ENCODE measurements at places on chromosomes 16 and 17.

- no peak for DNase-seq
These were observed 409.7 kb upstream of the CDH8 start for GRCh38 chr16:62445909-62446308.

GRCh38 chr16:30113711-30114333 lies 485 bp upstream of the GDPD3 start:
- no peak for DNase-seq

DNA sequence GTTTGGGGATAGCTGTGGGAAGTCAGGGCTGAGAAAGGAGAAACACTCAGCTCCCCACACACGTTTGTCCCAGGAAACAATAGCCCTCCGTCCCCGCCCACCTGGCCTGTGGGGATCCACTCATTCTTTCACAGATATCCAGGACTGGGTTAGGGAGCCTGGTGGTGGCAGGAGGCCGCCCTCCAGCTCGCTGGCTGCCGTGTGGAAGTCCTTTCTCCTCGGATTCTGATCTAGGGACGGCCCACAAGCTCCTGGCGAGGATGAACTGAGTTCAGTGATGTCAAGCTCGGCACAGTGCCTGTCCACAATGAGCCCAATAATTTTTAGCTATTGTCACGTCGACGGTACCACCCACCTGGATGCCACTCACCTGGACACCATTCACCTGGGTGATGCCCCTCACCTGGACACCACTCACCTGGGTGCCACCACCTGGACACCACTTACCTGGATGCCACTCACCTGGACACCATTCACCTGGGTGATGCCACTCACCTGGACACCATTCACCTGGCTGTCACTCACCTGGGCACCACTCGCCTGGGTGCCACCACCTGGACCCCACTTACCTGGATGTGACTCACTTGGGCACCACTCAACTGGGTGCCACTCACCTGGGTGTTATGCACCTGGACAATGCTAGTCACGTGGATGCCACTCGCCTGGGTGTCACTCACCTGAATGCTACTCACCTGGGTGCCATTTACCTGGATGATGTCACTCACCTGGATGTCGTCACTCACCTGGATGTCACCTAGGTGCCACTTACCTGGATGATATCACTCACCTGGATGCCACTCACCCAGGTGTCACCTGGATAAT lies 172.5 kb upstream of the FOXF1 start:
- no peak for DNase-seq

DNA sequence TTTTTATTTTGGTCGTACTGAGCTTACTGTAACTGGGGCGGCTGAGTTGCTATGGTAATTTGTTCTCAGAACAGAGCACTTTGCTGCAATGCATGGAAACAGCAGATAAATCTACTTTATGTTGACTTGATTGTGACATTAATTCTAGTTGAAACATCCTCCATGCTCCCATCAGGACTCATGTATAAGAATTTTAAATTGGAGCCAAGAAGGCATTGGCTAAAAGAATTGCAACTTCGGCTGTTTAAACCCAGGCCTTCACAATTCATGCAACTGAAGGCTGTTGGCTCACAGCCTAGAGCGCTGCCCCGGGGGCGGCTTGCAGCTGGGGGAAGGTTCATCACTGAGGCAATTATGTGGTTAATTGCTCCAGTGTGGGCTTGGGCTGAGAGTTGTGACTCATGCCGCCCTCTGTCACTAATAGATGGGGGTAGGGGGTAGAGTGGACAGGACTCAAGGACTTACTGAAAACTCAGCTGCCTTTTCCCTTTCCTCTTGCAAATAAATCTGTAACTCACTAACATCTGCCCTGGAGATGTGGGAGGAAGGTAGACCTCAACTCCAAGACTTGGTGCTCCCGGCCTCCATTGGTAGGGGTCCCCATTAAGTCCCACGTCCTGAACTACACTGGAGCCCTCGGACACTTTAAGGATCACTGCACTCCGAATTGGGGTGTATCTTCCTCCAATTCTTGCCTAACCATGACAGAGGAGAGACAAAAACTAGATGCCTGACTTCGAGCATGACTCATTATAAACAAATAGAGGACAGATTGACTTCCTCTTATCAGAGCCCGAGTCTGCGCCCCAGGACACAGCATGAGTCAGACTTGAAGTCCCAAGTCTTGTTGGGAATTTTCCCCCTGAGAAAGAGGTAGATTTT lies 37.5 kb downstream of the ERCC4 start:
- peak; percentile 84 for DNase-seq

- no peak for DNase-seq
These were observed 124.9 kb downstream of the SOCS1 start for GRCh38 chr16:11130978-11131665.

- no peak for DNase-seq
These were observed 3.3 kb upstream of the MRM1 start for GRCh38 chr17:36597866-36598777.

- no peak for DNase-seq
These were observed at the start of gene GAA for GRCh38 chr17:80101011-80101945. TSS of gene GAA (plus strand) at chr17:80101581. CDS start at chr17:80104587, 3,006 bp downstream.

GRCh38 chr16:397736-398332 lies 835 bp downstream of the NME4 start:
- peak; percentile 14 for DNase-seq

GRCh38 chr17:79840269-79840988 lies 1.2 kb upstream of the CBX4 start:
- DNase-seq: no peak

DNA sequence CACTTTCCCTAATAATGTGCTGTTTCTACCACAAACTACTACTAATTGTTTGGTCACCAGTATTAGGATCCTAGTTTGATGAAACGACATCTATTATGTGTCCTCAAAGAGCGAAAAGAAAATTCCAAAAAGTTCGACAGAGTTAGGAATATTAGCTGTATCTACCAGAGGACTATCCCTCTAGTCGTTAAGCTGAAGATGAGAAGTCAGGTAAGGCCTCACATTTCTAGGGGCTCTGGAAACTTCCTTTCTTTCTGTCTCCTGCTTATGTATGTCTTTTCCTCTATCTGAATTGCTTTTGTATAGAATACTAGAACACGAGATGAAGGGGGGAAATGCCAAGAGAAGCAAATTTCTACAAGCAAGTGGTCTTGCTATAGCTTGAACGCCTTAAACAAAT lies 1.6 kb downstream of the GLG1 start:
- DNase-seq: no peak

DNA sequence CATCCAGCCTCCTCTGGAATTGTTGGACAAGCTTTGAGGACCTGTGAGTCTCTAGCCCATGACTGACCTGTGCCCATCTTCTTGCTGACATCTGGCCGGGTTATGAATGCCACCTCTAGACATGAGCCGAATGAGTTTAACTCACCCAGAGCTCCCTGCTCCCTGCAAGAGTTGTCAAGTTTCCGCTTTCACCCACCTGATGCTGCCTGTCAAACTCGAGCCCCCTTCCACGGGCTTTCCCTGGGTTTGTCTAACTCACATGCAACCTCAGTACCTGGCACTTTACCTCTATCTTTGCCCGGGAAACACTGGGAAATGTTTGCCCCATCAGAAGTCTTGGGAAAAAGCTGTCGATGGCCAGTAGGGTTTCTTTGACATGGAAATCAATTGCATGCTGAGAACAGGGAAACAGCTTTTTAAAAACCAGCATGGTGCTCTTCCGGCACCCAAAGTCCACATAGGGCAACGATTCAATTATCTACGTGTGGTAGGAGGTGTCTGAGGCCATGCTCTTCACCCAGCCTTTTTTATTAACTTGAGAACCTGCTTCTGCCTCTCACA lies 33.8 kb upstream of the DNAH17 start:
- DNase-seq: no peak

GRCh38 chr16:67254801-67255552 lies 6.2 kb downstream of the SLC9A5 start:
- no peak for DNase-seq

DNA sequence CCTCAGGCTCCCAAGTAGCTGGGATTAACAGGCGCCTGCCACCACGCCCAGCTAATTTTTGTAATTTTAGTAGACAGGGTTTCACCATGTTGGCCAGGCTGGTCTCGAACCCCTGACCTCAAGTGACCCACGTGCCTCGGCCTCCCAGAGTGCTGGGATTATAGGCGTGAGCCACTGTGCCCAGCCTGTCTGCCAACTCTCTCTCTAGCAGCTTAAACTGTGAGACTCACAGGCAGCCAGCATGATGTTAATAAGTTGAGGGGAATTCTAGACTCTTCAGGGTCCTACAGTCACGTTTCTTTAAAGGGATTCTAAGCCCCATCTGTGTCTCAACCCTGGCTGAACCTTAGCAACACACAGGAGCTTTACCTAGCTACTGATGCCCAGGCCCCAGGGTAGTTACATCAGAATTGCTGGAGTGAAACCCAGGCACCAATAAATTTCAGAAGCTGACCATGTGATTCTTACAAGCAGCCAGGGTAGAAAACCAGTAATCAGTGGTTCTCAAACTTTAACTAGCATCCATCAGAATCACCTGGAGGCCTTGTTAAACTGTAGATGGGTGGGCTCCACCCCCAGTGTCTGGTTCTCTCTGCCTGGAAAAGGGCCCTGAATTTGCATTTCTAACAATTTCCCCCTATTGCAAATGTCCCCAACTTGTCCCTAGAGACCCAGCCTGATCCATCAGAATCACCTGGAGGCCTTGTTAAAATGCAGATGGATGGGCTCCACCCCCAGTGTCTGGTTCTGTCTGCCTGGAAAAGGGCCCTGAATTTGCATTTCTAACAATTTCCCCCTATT lies 30.7 kb downstream of the GPRC5B start:
- no peak for DNase-seq

DNA sequence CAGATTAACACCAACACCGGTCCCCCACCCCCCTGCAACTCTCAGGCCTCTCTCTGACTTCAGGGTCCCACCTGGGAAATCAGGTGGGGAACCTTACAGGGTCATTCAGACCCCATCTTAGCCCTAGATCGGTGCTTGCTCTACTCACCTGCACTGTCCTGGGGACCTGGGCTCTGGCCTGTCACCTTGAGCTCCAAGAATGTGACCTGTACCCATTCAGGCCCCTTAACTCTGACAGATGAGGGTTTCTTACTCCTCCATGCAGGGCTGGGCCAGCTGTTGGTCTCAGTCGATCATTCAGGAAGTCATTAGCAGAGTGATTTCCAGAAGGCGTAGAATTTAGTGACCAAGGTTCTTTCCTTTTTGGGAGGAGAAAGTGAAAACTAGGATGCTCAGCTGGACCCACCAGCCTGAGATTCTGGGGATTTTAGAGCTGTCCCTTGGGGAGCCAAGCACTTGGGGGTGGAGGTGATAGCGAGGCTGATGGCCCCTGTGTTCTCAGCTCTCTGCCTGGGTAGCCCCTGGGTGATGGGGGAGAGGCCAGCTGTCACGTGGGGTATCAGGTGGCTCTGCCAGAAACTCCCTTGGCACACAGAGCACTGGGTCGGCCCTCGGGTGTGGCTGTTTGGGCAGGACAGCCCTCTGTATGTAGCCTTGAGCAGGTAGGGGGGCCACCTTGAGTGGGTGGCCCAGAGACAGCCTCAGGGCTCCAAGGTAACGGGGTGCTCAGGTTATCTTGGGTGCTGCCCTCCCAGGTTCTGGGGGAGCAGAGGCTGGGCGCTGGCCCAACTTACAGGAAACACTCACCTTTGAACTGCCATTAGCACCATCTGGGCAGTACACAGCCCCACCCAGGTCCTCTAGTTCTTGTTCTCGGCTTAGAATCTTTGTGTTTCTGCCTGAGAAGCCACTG lies 724 bp downstream of the MVP start:
- peak; percentile 69 for DNase-seq

DNA sequence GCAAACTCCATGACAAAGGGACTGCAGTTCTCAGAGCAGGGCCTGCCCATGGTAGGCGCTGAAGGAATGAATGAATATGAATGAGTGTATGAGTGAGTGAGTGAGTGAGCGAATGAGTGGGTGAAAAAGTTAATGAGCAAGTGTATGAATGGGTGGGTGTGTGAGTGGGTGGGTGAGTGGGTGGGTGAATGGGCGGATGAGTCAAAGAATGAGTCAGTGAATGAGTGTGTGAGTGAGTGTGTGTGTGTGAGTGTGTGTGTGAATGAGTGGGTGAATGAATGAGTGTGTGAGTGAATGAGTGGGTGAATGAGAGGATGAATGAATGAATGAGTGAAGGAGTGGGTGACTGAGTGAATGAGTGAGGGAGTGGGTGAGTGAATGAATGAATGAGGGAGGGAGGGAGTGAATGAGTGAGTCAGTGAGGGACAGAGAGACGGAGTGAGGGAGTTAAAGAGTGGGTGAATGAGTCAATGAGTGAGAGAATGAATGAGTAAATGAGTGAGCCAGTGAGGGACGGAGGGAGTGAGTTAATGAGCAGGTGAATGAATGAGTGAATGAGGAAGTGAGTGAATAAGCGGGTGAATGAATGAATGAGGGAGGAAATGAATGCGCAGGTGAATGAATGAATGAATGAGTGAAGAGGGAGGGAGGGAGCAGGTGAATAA lies 11.1 kb upstream of the CHMP6 start:
- no peak for DNase-seq

DNA sequence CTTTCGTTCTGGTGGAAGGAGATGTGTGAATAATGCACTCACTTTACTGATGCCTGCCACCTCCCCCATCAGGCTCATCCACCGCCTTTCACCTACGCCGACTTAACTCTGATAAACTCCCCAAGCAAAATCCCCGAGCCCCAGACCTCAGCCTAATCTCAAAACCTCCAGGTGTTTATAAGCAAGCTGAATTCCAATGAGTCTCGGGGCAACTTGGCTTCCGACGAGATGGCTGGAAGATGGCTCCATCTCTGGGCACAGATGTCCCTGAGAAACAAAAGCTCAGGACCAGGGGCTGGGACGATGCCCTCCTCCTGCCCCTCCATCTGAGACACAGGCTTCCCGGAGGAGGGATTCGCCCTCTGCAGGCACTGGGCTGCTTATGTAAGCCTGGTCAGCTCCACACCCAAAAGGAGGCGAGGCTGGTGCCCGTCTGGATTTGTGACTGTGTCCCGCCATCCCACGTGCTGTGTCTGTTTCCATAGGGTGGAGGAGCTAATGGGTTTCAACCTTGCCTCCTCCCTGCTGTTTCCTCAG lies 386.4 kb upstream of the TNRC6C start:
- no peak for DNase-seq

DNA sequence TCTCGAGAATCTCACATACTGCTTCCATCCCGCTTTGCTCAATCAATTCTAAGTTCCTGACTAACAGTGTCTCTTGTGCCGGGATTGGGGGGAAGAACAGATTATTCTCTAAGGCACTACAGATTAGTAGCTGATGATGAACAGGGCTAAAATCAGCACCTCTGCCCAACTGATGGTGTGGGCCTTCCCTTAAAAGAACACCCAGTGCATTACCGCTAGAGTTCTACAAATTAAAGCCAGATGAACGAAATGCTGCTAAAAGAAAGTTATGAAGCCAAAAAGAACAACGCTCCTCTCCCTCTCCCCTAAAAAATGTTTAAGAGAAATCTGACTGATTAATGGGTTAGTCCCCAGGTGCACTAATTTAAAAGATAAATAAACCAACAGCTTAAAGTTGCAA lies 4.4 kb downstream of the CDC27 start:
- DNase-seq: no peak
